Fibroblast of skin of back (primary cell): ENCODE measurements at places on chromosomes 3 and 15.

DNA sequence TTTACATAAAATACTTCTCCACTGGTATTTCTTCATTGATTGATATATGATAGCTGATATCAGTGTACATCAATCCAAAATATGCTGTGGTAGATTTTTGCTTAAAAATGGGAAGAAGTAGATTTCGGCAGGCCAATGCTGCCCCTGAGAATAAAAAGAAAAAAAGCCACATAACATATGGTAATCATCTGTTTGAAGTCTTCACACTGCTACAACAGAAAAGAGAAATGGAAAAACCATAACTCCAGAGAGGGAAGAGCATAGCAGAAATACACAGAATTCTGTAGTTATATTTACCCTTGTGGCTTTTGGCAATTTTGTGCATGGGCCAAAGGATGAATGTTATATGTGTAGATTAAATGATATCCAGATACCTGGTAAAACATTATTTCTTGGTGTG is 143.1 kb upstream of the KCNMB2 start:
- DNase-seq, result peak; percentile 30

DNA sequence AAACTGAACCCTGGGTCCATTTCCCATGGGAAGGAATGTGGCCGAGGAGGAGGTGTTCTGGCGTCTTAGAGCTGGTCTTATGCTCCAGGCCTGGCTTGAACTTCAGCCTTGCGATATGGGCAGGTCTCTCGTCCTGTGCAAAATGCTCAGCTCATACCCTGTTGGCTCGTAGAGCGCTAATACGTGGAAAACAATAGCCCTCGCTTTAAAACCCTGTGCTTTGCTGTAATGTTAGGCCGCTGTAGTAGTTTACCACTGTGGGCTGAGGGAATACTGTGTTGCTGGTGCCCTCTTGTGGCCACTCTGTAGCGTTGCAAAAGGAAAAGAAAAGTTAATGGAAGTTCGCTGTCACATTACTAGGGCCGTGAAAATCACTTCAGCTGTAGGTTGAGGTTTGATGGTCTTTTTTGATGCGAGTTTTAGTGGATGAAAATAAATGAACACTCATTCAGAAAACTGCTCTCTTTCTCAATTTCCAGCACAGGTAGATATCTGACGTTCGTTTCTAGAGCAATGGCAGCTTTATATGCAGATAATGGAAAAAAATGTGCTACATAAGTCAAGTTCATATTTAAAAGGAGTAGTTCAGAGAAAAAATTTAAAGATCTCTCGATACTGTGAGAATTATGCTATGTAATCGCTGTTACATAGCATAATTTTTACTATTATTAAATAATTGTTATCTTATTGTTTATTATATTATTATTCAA is 92.9 kb downstream of the MCTP2 start:
- peak; percentile 46 for DNase-seq

DNA sequence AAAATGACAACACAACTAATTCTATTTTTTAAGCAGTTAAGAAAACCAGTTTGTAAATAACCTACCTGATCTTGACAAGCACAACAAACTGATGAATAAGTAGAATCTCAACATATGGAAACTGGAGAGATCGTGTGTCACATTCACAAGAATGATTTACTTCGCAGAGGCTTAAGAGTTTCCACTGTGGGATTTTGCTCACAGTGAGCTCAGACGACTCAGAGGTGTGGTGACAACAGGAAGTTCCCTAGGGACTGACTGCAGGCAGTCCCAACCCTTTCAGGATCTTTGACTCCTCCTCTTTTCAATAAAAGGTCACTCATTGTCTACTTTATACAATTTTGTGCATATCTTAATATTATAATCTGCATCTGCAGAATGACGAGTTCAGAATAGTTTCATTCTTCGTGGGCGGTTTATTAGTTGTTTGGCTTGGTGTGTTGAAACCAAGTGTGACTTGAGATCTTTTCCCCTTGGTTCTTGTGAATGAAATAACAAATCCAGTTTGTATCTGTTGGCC is at the start of gene LIPH:
Gene LIPH (minus strand): TSS at position 231 of the 520 bp plus-strand sequence. CDS start 117 bp downstream, at position 114.
- DNase-seq, result peak; percentile 35

GRCh38 chr3:119145128-119145499 is 851 bp upstream of the TEX55 start:
- no peak for DNase-seq

GRCh38 chr3:38662544-38662943 is 13.1 kb upstream of the SCN5A start:
- peak; percentile 30 for DNase-seq

- peak; percentile 27 for DNase-seq
Measured at GRCh38 chr15:77753281-77753873, 120.7 kb upstream of the LINGO1 start.

GRCh38 chr3:183233966-183234365 is 19.1 kb upstream of the B3GNT5 start:
- DNase-seq, result no peak

- DNase-seq, result no peak
Measured at GRCh38 chr3:45143673-45144671, 2.2 kb downstream of the CDCP1 start.

DNA sequence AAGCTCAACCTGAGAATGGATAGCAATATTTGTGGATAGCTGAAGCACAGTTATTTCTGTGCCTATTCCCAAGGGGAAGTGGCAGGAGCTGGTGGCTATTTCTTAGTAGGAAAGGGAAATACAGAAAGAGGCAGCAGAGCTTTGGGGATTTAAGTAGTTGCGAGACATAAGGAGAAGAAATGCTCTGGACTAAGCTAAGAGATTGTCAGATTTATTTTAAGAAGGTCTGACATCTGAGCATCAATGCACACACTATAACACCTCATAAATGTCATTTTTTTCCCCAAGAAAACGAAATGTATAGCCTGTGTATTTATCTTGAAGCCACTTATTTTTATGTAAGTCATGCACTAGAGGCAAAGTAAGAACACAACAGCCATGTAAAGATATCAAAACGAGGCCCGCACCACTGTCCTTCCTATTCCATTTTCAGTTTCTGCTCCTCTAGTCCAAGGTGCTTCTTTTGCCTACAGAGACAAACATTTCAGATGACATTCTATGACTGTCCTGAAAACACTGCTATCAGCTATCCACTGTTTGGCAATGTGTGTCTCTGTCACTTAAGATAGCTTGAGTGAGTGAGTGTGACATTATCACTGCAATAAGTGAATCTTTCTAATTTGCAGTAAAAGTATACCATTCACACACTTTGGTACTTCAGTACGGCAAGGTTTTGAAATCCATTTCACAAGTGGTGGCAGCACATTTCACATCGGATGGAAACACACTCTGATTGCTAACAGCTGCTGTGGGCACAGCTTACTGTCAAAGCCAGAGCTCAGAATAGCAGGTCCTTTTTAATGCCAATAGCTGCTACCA is 62.7 kb upstream of the ICE2 start:
- no peak for DNase-seq

GRCh38 chr3:114892131-114892879 is 254.8 kb downstream of the ZBTB20 start:
- no peak for DNase-seq

GRCh38 chr15:45449916-45450867 is 71.8 kb upstream of the GATM start:
- no peak for DNase-seq

GRCh38 chr3:23752126-23752525 is 53.6 kb upstream of the UBE2E1 start:
- peak; percentile 13 for DNase-seq

GRCh38 chr3:24119321-24119751 is 174.2 kb downstream of the NR1D2 start:
- DNase-seq, result peak; percentile 56

DNA sequence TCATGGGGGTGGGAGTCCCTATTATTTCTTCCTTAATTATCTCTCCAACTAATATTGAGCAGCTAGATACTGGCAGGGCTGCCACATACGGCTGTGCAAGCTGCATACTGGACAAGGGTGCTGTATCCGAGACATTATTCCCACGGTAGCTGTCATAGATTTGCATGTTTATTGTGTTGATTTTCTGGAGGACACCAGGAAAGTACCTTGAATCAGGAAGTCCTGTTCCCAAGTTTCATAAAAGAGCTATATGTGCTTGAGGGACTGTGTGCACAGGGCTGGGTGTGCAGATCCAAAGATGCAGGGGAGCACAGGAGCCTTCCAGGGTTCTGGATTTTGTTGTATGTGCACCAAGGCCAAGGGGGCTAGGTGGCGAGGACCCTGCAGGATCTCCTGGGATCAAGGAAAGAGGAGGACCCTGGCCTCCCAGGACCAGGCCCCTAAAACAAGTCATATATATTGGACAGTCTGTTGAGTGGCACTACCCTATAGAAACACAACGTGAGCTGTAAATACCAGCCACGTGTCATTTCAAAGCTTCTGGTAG is 119.2 kb upstream of the ALDH1A3 start:
- no peak for DNase-seq

DNA sequence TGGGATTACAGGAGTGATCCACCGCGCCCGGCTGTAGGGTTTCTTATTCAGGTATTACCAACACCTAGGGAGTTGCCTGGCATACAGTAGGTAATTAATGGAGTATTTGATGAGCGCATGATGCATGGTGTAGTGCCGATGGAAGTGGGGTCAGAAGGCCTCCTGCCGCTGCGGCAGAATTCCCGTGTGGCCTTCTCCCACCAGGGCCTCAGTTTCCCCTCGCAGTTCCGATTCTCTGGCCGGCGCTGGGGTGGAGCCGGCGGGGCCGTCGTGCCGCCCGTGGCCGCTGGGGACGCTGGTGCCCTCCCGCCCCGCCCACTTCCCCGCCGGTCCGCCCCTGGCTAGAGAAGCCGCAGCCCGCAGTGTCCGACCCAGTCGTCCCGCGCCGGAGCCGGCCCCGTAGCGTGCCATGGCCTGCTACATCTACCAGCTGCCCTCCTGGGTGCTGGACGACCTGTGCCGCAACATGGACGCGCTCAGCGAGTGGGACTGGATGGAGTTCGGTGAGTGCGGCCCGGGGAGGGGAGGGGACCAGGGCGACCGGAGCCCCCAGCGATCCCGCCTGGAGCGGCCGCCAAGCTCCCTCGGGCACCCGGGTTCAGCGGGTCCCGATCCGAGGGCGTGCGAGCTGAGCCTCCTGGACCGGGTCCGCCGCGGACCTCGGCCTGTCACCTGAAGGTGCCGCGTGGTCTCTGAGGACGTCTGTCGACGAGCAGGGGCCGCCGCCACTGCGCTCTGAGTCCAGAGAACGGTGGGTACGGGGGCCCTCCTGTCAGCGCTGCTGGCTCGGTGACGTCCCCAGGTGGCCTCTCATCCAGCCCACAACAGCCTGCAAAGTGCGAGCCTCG is at the start of gene IRAK2:
Gene IRAK2 (plus strand): TSS at position 374 of the 848 bp plus-strand sequence. CDS start 36 bp downstream, at position 410.
- peak; percentile 59 for DNase-seq

GRCh38 chr3:132997404-132998185 is 40.6 kb upstream of the TMEM108 start:
- DNase-seq, result no peak

DNA sequence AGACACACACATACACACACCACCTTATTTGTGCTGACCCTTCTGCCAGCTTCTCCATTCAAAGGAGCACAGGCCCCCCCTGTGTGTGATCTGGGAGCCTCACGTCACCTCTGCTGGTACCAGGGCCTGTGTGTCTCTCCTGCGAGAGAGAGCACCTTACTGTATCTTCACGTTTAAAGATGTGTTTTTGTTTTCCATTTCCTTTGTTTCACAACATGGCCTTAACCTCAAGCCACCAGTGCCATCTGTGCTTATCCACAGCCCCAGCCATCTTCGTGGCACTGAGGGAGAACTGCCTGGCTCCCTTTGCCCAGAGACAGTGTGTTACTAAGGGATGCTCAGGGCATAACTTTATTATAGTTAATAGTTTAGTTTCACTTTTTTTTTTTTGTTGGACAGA is 52.3 kb downstream of the ABHD2 start:
- no peak for DNase-seq

GRCh38 chr15:71390096-71390495 is 274.8 kb downstream of the THSD4 start:
- no peak for DNase-seq

GRCh38 chr3:145735631-145736030 is 425.4 kb downstream of the PLOD2 start:
- DNase-seq, result no peak

- DNase-seq, result no peak
Measured at GRCh38 chr15:61831505-61831921, 228.7 kb downstream of the VPS13C start.

DNA sequence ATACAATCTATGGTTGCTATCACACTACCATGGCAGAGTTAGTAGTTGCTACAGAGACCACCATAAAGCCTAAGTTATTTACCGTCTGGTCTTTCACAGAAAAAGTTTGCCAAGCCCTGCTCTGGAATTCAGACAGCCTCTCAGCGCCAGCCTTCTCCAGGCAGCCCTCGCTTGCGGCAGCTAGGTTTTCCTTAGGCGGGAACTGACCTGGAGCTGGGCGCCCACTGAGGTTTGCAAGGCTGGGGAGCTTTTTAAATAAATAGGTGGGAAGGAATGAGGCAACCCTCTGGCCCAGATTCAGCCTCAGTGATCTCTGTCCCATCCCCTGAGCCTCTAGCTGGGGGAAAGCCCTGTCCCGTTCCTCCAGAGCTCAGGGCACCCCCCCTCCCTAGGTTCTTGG is 1.2 kb downstream of the CTSH start:
- DNase-seq, result no peak

DNA sequence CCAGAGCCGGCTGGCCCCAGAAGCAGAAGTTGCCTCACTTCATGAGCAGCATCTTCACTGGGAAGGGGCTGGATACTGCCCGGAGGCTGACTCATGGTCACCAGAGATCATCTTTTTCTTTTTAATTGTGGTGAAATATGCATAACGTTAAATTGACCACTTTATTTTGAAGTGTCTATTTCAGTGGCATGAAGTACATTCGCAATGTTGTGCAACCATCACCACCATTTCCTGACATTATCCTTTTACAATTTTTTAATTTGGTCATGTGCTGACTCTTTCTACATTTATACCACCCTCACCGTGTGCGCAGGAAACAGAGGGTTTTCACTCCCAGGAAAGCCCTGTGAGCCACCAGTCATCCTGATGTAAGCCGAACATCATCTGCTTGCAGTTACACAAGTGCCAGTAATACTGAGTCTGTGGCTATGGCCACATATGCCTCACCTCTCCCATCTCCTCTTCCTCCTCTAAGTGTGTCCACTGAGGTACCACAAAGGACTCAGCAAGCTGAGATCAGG is 51.6 kb upstream of the ABHD17C start:
- DNase-seq, result no peak

- no peak for DNase-seq
Measured at GRCh38 chr15:95249524-95249923, 1018.2 kb downstream of the MCTP2 start.

DNA sequence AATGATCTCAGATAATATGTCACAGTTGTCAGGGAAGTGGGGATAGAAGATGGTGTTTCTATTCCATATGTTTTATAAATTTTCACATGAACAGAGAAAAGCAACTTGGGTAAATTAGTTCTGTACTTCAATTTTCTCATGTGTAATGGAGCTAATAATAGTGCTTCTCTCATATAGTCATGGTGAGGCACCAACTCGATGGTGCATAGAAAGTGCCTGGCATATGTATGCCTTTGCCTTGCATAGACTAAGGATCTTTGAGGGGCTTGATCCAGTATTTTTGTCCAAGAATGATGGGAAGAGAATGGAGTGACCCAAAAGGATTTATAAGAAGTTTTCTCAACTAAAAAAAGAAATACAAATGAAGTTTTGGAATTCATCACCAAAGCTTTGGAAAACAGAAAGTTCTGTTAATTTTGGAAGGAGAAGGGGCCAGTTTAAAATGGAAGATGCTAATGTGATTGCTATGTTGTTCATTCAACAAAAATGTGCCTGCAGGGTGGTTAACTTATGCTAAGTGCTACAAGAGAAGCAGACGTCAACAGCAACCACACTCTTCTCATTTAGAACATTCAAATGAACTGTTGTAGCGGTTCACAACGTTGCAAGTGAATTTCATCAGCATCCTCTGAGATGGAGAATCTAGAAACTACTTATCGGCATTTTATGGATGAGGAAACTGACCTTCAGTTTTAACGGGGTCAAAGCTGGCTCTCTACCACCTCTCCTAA is 86.1 kb downstream of the RTP4 start:
- peak; percentile 3 for DNase-seq

- DNase-seq, result no peak
Measured at GRCh38 chr3:140177943-140178342, 243.0 kb downstream of the CLSTN2 start.
